Activated T-helper 9 cell treated with anti-CD3 and anti-CD28 coated beads, Interleukin-2, amount 50 U/mL, for 16 hours (primary cell): ENCODE measurements at places on chromosomes 5 and 9.

DNA sequence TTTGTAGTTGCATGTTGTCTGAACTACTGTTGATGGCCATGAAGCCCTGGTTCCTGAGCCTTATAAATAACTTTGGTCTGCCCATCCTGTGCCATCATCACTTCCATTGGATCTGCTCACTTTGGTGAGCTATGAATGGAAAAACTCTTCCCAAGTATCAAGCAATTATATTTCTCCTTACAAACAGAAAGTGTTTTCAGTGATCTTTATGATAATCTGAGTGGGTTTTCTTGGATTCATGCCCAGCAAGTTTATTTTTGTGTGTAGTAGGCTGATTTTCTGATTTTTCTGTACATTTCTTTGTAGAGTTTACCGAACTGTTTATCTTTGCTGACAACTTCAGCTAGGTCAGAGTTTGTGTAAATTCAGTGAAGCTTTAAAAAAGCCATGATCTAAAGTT lies 31.0 kb downstream of the CAMK4 start:
- DNase-seq, result no peak

DNA sequence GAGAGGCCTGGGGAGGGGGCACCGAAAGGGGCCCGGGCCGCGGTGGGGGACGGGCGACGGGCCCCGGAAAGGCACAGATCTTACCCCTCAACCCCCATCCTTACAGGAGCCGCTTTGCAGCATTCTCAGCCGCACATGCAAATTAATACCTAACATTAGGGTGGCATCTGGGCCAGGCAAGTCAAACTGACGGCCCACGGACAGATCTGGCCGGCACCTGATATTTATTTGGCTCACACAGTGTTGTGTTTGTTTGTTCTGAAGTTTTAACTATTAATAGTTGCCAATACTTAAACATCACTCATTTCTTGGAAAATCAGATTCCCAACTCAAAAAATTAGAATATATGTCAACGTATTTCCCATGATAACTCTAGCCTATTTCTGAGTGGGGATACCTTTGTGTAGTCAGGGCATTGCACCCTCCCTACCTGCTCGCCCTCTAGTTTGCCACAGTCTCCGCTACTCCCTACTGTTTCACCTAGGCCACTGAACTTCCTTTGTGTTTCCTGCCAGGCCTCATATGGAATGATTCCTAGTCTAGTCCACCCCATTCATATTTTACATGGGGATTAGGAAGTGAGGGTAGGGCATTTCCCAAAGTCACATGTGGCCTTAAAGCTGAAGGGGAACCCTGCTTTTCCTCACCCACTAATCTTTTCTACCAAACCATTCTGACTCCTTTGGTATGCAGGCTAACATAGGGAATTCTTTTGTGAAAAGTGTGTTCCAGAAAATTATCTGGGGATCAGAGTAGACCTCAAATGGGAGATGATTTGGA lies 71.9 kb upstream of the LARP1 start:
- no peak for DNase-seq

- no peak for DNase-seq
Observed at GRCh38 chr5:96924016-96924443, 11.8 kb upstream of the LNPEP start.

- no peak for DNase-seq
Observed at GRCh38 chr9:112570671-112571167, 84.1 kb downstream of the KIAA1958 start.

DNA sequence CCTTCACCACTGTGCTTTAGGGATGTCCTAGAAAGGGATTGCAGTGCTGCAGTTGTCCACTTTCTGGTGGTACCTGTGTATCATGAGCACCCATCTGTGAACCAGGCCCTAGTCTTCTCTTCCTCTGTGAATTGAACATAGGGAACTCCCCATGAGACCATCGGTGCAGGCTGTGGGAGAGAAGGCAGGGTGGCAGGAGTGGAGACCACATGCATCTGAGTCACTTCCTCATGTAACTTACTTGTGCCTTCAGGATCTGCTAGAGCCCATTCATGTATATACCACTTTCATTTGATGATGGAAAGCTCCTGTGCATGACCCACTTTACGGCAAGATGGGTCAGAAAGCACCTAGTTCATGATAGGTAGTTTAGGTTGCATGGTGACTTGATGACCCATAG lies 478.1 kb upstream of the CDH9 start:
- DNase-seq, result no peak

DNA sequence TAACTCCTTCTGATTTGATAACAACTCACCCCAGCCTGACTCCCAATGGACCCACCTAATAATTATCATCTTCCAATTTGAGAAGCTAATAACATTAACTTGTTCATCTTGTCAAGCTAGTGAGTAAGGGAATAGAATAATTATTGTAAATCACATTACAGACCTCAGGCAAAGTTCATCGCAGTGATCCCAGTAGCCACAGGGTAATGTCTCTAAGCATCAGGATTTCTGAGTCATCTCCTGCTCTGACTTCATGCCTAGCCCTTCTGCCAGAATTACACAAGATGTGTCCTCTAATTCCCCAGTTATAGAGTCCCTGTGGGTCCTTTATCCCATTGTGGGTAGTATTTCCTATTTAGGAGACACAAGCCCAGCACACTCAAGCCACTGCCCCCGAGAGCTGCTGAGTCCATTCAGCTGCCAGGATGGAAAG lies 365.7 kb downstream of the DEPDC1B start:
- DNase-seq, result no peak

DNA sequence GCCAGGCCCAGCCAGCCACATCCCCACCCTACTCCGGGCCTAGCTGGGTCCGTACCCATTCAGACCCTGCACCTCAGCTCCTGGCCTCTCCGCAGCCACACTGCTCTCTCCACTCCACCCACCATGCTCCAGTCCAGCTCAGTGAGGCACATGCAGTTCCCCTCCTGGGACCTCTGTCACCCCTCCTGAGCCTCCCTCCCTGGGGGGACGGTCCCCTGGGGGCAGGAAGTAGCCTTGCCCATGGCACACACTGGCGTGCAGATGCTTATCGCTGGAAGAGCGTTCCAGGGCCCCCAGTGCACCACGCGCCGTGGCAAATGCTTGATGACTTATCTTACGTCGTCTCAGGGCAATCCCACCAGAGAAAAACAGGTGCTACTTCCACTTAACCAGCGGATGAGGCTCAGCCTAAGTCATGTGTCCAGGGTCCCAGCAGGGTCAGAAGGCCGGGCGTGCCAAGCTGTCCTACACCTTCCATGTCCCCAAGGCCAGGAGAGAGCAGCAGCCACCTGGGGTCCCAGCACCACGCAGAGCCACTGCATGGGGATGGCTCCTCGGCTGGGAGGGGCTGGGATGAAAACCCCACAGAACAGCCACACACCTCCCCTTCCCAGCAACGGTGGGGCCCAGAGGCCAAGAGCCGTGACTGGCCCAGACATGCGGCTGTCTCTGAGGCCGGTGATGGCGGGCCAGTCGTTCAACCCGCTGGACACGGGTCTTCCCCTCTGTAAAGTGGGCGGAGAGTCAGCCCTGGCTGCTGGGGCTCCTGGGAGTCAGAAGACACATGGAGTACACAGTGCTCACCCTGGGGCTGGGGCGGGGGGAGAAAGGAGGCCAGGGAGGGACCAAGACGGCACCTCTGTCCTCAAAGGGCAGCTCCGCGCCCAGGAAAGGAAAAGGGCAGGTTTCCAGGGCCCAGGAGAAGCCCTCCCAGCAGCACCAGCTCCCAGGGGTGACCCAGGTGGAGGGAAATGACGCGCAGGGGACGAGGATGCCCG lies 2.6 kb upstream of the CCDC187 start:
- no peak for DNase-seq

- DNase-seq, result no peak
Observed at GRCh38 chr9:129803676-129804060, 684 bp downstream of the TOR1B start.

DNA sequence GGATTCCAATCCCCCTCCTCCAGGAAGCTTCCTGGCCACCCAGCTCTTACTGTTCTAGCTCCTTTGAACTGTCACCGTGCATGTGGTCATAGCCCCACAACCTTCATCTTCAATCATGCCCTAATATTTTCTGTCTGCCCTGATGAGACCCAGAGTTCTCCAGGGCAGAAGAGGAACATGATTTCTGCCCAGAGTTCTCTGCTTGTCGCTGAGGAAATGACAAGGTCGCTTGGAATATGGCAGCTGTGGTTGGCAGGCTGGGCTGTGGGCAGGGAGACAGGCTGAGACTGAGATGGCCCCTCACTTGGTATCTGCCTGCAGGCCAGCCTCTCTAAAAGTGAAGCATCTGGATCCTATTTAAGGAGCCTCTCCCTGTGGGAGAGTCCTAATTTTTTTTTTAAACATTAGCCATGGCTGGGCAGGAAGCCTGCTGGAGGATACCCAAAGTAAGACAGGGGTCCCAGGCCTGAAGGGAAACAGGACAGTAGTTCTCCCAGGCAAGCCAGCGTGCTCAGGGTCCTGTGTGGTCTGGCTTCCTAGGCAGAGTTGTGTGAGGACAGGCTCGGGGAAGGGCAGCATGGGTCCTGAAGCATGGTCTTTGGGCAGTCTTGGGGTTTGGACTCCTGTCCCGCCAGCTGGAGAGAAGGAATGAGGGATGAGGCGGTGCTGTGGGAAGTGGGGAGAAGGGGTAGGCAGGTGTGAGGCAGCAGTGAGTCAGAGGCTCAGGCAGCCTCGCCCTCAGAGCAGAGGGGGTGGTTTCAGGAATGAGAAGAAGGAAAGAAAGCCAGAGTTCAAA lies 242.1 kb downstream of the FSTL4 start:
- no peak for DNase-seq
